H9 (cell line): ENCODE measurements at places on chromosomes 7 and 10. TPM values are rescaled to one million over a fixed set of nuclear protein-coding genes. Genes with fewer than 3 reads are reported as not detected.

The ZNF862 gene
- total RNA-seq: 1.3 and 1.9 TPM in 2 replicates

- peak overlapping the region; percentile 68 for H3K4me3 ChIP-seq
- no peaks in the 10 kb centered on the region for H3K4me1 ChIP-seq
- no peaks in the 10 kb centered on the region for H3K27me3 ChIP-seq
- no peak overlapping the region for H3K27ac ChIP-seq
- no peak for DNase-seq
These were observed 772 bp downstream of the HDAC9 start for GRCh38 chr7:18496341-18496700.

- no peak overlapping the region for H3K4me3 ChIP-seq
- H3K27me3 ChIP-seq: no peaks in the 10 kb centered on the region
- DNase-seq: no peak
- no peak overlapping the region for H3K27ac ChIP-seq
- no peaks in the 10 kb centered on the region for H3K36me3 ChIP-seq
- no peaks in the 10 kb centered on the region for H3K4me1 ChIP-seq
These were observed 72.4 kb upstream of the LOXL4 start for GRCh38 chr10:98340261-98340939.

The HIPK2 gene
- 19.0 and 21.9 TPM in 2 replicates for total RNA-seq

DNA sequence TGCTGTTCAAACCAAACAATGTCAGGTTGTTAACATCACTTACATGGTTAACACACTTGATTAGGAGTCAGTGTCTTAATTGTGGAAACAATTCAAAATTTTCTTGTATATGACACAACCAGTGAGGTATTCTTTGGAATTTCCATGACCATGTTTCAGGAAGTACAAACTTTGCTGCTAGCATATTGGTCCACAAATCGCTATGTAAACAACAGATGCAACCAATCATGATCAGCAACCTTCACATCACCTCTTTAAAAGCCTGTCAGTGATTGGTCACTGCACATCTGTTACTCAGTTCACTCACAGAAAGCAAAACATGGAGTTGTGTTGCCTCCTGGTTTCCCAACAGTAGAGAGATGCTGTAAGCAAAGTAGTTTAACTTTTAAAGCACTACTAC, 108.9 kb upstream of the FAM3C start:
- no peak overlapping the region for H3K4me3 ChIP-seq
- no peak for DNase-seq
- H3K27ac ChIP-seq: peak overlapping the region; percentile 42
- H3K36me3 ChIP-seq: peaks cover 44% of the 10 kb centered on the region
- H3K27me3 ChIP-seq: no peaks in the 10 kb centered on the region
- H3K4me1 ChIP-seq: no peaks in the 10 kb centered on the region

- H3K27ac ChIP-seq: no peak overlapping the region
- H3K27me3 ChIP-seq: no peaks in the 10 kb centered on the region
- no peak for DNase-seq
- peaks cover 2% of the 10 kb centered on the region; the same call in 1 of the 2 replicates for H3K4me1 ChIP-seq
- H3K36me3 ChIP-seq: 0 out of 2 replicates have a peak, but pooled peaks cover 7% of the 10 kb centered on the region
These were observed 116.6 kb downstream of the RAB18 start for GRCh38 chr10:27620430-27621397.

The GDF2 gene
- not detected in 2 replicates for total RNA-seq

DNA sequence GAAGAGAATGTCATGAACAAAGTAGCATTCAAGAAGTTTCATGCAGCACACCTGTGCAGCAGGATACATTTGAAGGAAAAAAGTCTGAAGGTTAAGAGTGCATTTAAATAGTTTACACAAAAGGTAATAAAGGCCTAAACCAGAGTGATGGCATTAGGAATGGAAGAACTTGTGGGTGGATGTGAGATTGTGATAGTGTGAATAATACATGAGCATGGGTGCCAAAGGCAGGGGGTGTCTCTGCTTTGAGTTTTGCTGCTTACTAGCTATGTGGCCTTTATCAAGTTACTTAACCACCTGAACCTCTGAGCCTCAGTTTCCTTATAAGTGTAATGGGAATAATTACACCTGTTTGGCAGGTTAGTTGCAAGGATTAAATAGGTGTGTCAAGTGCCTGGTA, 21.0 kb downstream of the AGK start:
- H3K27me3 ChIP-seq: no peaks in the 10 kb centered on the region
- H3K27ac ChIP-seq: no peak overlapping the region
- H3K4me1 ChIP-seq: peaks cover 2% of the 10 kb centered on the region; the same call in 1 of the 2 replicates
- H3K36me3 ChIP-seq: peaks cover 30% of the 10 kb centered on the region
- no peak overlapping the region for H3K4me3 ChIP-seq

DNA sequence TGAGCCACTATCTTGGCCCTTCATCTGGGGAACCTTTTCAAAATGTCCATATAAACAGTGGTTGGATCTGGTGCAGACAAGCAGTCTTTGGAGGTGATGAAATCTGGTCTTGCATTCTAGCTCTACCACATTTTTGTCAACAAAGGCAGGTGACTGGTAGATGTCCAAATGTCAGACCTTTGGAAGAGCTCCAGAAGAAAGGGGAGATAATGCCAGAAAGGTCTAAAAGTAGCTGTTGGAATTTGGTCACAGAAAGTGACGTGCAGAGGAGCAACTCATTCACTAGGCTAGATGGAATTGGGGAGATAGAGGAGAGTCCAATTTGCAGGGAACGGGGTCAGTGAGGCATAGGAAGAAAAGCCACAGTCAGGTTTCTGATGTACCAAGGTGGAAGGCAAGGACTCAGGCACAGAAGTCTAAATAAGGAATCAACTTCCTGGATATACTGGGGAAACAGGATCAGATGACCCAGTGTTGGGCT, 36.4 kb upstream of the WAC start:
- DNase-seq: no peak
- no peak overlapping the region for H3K27ac ChIP-seq
- H3K27me3 ChIP-seq: no peaks in the 10 kb centered on the region
- H3K4me3 ChIP-seq: no peak overlapping the region

DNA sequence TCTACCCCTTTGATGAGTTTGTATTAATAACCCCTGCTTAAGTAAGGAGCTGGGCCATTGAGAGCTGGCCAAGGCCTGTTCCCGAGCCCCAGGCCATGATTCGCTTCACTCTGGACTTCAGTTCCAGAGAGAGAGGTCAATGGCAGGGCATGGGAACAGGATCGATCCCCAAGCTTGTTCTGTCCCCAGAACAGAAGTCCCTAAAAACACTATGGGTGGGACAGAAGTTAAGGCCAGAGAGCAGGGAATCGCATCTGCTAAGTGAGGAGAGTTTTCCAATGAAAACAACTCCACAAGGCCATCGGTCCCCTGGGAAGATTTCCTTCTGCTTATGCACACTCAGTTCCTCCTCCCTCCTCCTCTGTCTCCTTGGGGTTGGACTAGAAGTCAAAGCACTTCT, 159.6 kb downstream of the LSM5 start:
- no peaks in the 10 kb centered on the region for H3K36me3 ChIP-seq
- no peak for DNase-seq
- no peak overlapping the region for H3K4me3 ChIP-seq
- no peaks in the 10 kb centered on the region; the same call in 1 of the 2 replicates for H3K27me3 ChIP-seq
- no peaks in the 10 kb centered on the region for H3K4me1 ChIP-seq
- no peak overlapping the region for H3K27ac ChIP-seq

- H3K27ac ChIP-seq: no peak overlapping the region
- H3K36me3 ChIP-seq: no peaks in the 10 kb centered on the region
- no peaks in the 10 kb centered on the region for H3K4me1 ChIP-seq
- no peaks in the 10 kb centered on the region for H3K27me3 ChIP-seq
- no peak overlapping the region for H3K4me3 ChIP-seq
- no peak for DNase-seq
These were observed 97.6 kb downstream of the SUGCT start for GRCh38 chr7:40232242-40232893.

GRCh38 chr7:135236727-135237126, 3.1 kb downstream of the STRA8 start:
- no peak overlapping the region for H3K4me3 ChIP-seq
- no peak for DNase-seq
- no peaks in the 10 kb centered on the region for H3K4me1 ChIP-seq
- no peak overlapping the region for H3K27ac ChIP-seq
- H3K27me3 ChIP-seq: no peaks in the 10 kb centered on the region

The SFTPD gene
- 0.18 and 0.24 TPM in 2 replicates for total RNA-seq

DNA sequence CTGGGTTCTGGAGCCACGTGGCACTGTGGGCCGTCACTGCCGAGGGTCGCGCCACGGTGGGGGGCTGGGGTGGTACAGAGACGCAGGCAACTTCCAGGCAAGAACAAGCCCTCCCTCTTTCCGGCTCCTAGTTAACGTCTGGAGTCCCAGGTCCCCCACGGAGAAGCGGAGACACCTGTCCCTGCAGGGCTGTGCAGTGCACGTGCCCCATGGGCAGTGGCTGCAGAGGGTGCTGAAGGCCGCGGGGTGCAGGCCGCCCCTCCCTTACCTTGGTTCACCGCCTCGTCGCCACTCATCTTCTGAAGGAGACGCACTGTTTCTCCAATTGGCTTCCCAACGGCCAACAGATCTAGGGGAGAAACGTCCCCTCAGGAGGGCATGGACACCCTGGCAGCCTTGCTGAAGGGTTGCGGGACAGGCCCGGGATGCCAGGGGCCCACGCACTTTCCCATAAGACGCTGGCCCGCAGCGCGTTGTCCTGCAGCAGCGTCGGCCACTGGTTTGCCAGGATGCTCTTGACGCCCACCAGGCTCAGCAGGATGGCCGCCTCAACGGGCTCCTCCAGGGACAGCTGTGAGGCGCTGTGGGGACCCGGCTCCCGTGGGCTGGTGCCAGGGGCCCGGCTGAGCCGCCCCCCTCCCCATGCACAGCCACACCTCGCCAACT, 24.3 kb upstream of the NKX6-2 start:
- no peak overlapping the region for H3K27ac ChIP-seq
- H3K4me1 ChIP-seq: no peaks in the 10 kb centered on the region
- no peaks in the 10 kb centered on the region for H3K27me3 ChIP-seq
- H3K4me3 ChIP-seq: no peak overlapping the region

The CUBN gene
- total RNA-seq: 0.26 and 0.37 TPM in 2 replicates

The SPRN gene
- 0.42 TPM in 2 replicates for total RNA-seq

GRCh38 chr7:27300421-27300820, 57.8 kb downstream of the EVX1 start:
- no peak overlapping the region for H3K27ac ChIP-seq
- no peak for DNase-seq
- no peaks in the 10 kb centered on the region for H3K27me3 ChIP-seq
- H3K36me3 ChIP-seq: no peaks in the 10 kb centered on the region

The ELFN1 gene
- 3.7 and 4.0 TPM in 2 replicates for total RNA-seq

The LIPJ gene
- total RNA-seq: not detected in 2 replicates

DNA sequence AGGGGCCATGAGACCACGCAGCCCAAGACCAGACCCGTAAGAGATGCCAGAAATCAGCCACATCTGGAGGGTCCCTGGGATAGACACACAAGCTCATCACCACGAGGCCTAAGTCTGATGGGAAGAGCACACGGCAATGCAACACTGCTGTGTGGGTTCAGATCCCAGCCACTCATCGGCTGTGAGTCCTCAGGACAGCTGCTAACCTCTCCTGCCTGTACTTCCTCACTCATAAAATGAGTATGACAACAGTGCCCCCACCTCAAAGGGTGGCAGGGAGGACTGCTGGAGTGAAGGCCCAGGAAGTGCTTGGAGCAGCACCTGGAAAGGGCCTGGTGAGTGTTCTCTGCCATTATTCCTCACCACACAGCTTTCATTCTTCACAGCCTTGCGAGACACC, 60.9 kb downstream of the MAD1L1 start:
- DNase-seq: no peak
- H3K4me3 ChIP-seq: no peak overlapping the region
- no peak overlapping the region for H3K27ac ChIP-seq
